ENCODE measurements at places on chromosomes 1 and 21.

GRCh38 chr1:153880962-153881361 lies 41.8 kb downstream of the GATAD2B start:
- no peak for DNase-seq

DNA sequence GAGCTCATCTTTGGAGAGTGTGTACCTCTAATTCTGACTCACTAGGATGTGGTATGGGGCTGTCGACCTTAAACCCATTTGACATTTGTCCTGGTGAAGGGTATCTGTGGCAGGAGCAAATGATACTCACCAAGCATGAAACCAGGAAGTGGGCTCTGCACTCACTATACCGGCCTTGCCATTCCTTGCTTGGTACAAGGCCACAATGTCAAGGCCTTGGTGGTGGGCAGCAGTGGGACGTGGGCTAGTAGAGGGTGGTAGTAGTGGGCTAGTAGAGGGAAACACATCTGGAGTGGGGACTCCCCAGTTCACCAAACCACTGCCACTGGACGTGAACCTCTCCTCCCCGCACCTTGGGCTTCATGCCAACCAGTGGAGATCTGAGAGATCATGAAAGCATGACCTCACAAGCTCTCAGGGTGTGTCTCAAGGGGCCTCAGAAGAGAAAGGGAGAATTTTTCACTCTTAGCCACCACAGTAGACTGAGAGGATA lies 11.5 kb downstream of the TNFSF4 start:
- no peak for DNase-seq

- no peak for DNase-seq
These were observed 156.8 kb downstream of the ST6GALNAC3 start for GRCh38 chr1:76231320-76231719.

DNA sequence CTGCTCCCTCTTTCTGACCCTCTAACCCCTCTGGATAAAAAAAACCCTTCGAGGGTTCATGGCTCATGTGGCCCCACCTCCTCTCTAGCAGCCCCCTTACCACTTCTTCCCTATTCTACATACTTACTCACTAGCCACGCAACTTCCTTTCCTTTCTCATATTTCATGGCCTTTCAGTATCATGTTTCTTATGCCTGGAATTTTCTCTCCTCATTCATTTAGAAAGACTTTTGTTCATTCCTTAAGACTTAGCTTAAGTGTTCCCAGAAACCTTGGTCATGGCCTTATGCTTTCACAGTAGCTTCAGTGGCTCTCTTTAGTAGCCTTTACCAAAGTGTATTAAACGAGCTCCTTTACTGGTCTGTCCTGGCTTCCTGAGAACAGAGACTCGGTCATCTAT lies 6.1 kb downstream of the ACP6 start:
- DNase-seq: no peak

DNA sequence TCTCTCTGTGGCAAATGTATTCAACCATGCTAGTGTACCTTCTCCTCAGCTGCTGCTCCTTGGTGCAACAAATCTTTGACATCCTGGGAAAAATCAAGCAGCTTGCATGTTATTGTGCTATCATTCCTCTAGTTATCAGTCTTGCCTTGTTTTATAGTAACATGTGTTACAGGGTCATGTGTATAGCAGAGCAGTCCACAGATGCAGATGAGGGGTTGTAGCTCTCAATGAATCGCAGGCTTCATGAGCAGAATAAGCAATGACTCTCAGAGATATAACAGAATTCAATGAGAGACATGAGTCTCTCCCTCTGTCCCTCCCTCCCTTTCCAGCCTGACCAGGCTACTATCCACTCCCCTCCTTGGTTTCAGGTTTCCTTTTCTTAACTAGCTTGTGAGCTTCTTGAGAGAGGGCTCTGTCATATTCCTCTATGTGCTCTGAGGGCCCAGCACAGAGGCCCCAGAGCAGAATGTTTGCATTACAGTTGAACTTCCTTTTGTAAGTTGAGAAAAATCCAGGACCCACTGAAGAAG lies 15.1 kb upstream of the JUN start:
- DNase-seq: no peak

DNA sequence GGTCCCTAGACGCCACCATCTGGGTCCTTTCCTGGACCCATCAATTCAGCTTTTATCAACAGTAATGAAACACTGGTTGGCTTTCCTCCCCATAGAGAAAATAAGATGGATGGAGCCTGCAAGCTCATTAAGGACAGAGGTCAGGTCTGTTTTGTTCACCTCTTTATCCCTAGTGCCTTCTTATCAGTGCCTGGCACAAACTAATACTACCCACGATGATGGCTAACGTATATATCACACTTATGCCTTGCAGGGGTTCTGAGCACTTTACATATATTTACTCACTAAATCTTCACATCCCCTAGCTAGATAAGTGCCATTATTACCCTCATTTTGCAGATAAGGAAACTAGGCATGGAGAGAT lies 5.1 kb upstream of the UBXN10 start:
- no peak for DNase-seq

- DNase-seq: no peak
These were observed 13.1 kb downstream of the RNF220 start for GRCh38 chr1:44418022-44418673.

- no peak for DNase-seq
These were observed 18.6 kb downstream of the PTTG1IP start for GRCh38 chr21:44854664-44855446.

DNA sequence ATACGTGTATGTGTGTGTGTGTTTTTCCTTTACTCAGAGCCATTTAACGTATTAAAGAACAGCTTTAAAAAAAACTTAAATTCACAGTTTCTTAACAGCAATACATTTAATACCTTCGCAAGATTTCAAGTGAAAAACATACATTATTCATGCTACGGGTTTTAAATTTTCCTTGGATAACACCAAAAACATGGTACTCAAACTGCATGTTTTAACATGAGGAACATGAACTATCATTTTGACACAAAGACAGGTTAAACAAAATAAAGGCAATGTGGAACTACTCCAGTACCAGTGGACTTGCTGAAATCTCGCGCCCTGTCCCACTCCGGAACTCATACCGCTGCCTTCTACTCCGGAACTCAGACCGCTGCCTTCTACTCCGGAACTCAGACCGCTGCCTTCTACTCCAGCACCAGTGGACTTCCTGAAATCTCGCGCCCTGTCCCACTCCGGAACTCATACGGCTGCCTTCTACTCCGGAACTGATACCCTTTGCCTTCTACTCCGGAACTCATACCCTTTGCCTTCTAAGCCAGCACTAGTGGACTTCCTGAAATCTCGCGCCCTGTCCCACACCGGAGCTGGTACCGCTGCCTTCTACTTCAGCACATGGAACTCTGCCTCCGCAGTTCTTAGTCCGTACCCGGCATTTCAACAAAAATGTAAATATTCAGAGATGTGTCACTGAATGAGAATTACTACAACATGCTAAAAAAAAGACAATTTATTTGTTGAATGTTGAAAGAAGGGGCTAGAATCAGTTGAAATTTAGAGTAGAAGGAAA lies 148.6 kb downstream of the NCAM2 start:
- DNase-seq: no peak

GRCh38 chr1:150164224-150164623 lies 14.5 kb downstream of the PLEKHO1 start:
- DNase-seq: no peak

DNA sequence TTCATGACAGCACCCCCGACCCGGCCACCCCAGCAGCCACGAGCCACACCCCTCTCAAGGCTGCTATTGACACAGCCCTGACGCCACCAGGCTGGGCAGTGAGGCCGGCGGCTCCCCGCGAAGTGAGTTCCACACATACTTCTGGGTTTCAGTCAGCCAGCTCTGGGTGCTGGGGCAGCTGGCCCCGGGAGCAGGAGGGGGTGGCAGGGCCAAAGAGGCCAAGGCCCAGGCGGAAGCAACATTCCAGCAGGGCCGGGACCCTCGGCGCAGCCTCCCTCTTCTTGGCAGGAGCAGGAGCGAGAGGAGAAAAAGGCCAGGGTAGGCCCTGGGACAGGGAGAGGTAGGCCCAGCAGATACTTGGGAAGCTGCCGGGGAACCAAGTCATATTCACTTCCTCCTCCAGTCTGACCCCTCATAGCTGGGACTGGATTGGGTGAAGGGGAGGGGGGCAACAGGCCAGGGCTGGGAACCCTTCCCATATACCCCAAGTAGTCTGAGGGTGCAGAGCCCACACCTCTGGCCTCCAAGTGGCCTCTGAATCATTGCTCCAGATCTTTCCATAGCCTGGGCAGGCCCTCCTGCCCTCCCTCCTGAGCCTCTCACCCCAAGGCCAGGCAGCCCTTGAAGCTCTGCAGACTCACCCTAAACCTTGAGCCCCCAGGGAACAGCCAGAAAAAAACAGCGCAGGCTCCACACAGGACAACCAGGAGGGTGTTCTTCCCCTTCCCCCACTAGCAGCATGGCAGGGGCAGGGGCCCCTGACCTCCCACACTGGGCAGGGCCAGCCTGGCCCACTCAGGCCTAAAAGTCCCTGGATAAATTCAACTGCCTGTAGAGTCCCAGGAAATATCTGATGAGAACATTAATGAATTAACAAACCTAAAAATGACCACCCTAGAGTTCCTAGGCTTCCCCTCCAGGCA lies 5.7 kb downstream of the HSPG2 start:
- DNase-seq: no peak

GRCh38 chr21:38299671-38300070 lies 42.9 kb downstream of the KCNJ15 start:
- no peak for DNase-seq

DNA sequence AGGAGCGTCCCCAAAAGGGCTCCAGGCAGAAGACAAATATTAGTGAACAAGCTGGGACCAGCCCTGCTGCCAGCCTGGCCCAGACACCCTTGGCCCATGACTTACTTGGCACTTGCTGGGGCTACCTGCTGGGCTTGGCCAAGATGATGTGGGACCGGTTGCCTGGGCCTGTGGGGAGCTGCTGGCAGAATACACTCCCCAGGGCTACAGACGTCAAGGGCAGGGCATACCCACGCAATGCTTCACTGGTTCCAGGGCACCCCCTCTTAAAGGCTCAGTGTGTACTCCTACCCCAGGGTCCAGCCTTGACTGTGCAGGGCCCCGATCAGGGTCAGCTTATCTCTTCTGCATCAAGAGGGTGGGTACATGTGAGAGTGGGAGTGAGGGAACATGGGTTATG lies 106.5 kb upstream of the SLC2A1 start:
- DNase-seq: no peak

- no peak for DNase-seq
These were observed 144.5 kb upstream of the L1TD1 start for GRCh38 chr1:62050165-62050564.

DNA sequence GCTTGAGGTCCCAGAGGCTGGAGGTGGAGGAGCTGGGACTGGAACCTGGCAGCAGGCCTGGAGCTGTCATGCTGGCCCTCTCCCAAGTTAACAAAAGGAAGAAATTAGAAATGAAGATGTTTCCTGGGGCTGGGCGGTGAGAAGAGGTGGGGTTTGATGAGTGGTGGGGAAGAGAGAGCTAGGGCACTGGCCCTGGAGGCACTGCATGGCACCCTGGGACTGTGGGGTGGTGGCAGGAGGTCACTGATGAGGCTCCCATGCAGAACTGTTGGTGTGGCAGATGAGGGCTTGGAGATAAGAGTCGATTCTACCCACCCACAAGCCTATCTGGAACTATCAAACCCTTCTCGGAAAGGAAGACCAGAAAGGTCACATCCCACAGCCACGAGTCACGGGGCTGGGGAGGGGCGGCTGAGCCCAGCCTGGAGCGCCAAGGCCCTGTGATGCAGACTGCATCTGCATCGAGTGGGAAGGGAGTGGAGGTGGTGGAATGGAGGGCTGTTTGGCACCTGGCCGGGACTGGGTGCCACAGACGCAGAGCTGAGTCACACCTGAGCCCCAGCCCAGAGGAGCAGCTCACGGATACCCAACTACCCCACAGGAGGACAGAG lies 29.4 kb downstream of the MRPL37 start:
- DNase-seq: no peak

DNA sequence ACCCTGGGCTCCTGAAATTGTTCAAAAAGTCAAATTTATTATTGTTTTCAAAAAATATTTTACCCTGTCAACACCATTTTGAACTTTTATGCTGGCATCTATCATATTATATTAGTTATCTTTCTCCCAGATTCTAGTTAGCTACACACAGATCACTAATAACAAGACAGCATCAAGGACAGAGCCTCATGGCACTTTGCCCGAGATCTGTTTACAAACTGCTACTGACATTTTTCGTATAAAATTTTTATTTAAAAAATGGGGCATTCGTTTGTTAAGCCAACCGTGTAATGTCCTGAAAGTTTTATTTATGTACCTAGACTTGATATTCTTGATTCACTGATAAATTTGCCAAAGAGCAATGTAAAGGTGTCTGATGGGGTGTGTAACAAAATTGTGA lies 78.1 kb downstream of the PLPPR5 start:
- no peak for DNase-seq

Data from GM19239 (cell line).